A549 treated with RU486 at 1 μM for 4 hours (cell line): ENCODE measurements at places on chromosomes 4 and X. TPM values are rescaled to one million over a fixed set of nuclear protein-coding genes. Genes with fewer than 3 reads are reported as not detected.

Gene MSANTD1
- 0.05 to 0.21 TPM (median 0.13 TPM) in 5 replicates for total RNA-seq

Gene PDZD4
- 2.8 to 3.8 TPM (median 3.1 TPM) in 5 replicates for total RNA-seq

Gene NSG1
- 0.88 to 1.5 TPM (median 1.2 TPM) in 5 replicates for total RNA-seq

Gene SYN1
- total RNA-seq = 0.11 to 0.31 TPM (median 0.21 TPM) in 5 replicates

Gene BEX5
- total RNA-seq = not detected in 5 replicates

Gene HPGDS
- total RNA-seq = not detected in 5 replicates

Gene AFF1
- total RNA-seq = 5.5 to 11.3 TPM (median 10.3 TPM) in 5 replicates

Gene PRKG2
- total RNA-seq = 0.31 to 1.2 TPM (median 0.91 TPM) in 5 replicates

Gene GCNA
- total RNA-seq = 0.88 to 1.9 TPM (median 1.5 TPM) in 5 replicates

Gene TRAPPC2
- total RNA-seq = 7.5 to 10.3 TPM (median 8.1 TPM) in 5 replicates

Gene SSX2B
- not detected in 5 replicates for total RNA-seq

Gene SLC9A7
- total RNA-seq = 8.0 to 12.4 TPM (median 11.5 TPM) in 5 replicates

Gene LNX1
- 0.03 to 0.06 TPM in 2 of 5 replicates, not detected in the others for total RNA-seq

Gene GSX2
- not detected in 5 replicates for total RNA-seq

Gene CYLC1
- total RNA-seq = not detected in 5 replicates

Gene ELF4
- total RNA-seq = 30.2 to 35.6 TPM (median 32.5 TPM) in 5 replicates

Gene TLR1
- 0.29 to 0.67 TPM (median 0.57 TPM) in 5 replicates for total RNA-seq

Gene FGA
- 7.1 to 11.3 TPM (median 7.9 TPM) in 5 replicates for total RNA-seq

Gene DCHS2
- total RNA-seq = 0.03 to 0.05 TPM in 2 of 5 replicates, not detected in the others

Gene ASB5
- 0.05 to 0.07 TPM in 2 of 5 replicates, not detected in the others for total RNA-seq

Gene RBMX2
- 26.3 to 34.1 TPM (median 29.4 TPM) in 5 replicates for total RNA-seq

Gene HDX
- 1.3 to 3.1 TPM (median 2.0 TPM) in 5 replicates for total RNA-seq

Gene PARM1
- 0.62 to 0.77 TPM (median 0.65 TPM) in 5 replicates for total RNA-seq

Gene ETDA
- not detected in 5 replicates for total RNA-seq

Gene IL2RG
- total RNA-seq = 0.21 to 0.24 TPM (median 0.23 TPM) in 4 of 5 replicates, not detected in the other

Gene TCP11X2
- not detected in 5 replicates for total RNA-seq

Gene CLTRN
- 0.66 to 0.90 TPM (median 0.75 TPM) in 5 replicates for total RNA-seq

Gene NALF2
- total RNA-seq = 4.8 to 5.9 TPM (median 5.5 TPM) in 5 replicates

Gene FAM9B
- not detected in 5 replicates for total RNA-seq

Gene EGFL6
- total RNA-seq = not detected in 5 replicates

Gene FREM3
- not detected in 5 replicates for total RNA-seq

Gene HSFX3
- not detected in 5 replicates for total RNA-seq

Gene WNK3
- total RNA-seq = 0.01 TPM in 2 of 5 replicates, not detected in the others

Gene FRMD7
- not detected in 5 replicates for total RNA-seq

Gene FAM193A
- total RNA-seq = 7.8 to 9.2 TPM (median 8.7 TPM) in 5 replicates

Gene XK
- total RNA-seq = 0.27 to 0.54 TPM (median 0.39 TPM) in 5 replicates

Gene MAGEA9
- total RNA-seq = not detected in 5 replicates

Gene SMR3B
- total RNA-seq = not detected in 5 replicates

Gene CAPN6
- total RNA-seq = not detected in 5 replicates

Gene SPATA18
- 3.1 to 4.6 TPM (median 4.0 TPM) in 5 replicates for total RNA-seq
